Adrenal gland (tissue), 19 donors: ENCODE measurements at places on chromosomes 16 and 17.

DNA sequence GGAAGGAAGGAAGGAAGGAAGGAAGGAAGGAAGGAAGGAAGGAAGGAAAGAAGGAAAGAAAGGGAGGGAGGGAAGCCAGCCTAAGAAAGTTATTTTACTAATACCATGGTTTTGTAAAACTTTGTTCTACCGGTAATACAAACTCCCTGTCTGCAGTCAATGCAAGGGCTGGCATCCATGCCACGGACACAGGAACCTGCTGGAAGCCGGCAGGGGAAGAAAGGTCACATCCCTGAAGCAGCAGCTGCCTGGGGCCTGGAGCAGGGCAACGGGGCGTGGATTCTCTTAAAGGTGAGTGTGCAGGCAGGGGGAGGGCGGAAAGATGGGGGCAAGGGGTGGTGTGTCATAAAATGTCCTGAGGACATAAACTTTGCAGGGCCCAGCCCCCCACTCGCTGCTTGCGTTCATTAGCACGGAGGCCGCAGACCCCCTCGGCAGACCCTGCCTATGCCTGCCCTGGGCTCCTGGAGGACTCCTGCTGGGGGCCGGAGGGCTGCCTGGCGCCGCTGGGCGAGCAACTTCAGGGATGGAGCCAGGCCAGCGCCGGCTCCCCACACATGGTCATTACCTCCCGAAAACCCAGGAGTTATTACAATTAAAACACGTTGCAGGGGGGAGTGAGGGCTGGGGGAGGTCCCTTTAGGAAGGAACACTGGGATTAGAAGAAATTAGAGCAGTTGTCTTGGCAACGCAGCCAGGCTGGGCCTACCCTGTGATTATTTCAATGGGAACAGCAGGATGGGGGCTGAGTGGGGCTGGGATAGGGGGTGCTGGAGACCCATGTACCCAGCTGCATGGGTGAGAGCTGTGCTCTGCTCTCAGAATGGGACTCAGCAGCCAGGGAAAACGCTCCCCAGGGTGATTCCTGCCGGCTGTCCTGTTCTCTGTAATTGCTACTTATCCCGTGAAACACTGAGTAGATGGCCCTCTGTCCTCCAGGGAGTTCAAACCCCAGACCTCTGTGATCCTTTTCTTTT lies 257.9 kb downstream of the SOX9 start:
- DNase-seq = no peak

DNA sequence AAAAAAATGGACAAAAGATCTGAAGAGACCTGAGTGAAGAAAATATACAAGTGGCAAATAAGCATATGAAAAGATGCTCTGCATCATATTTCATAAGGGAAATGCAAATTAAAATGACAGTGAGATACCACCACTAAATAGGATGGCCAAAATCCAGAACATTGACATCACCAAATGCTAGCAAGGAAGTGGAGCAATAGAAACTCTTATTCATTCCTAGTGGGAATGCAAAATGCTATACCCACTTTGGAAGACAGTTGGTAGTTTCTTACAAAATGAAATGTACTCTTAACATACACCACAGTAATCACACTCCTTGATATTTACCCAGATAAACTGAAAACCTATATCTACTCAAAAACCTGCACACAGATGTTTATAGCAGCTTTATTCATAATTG lies 33.6 kb downstream of the DHRS7B start:
- no peak for DNase-seq

DNA sequence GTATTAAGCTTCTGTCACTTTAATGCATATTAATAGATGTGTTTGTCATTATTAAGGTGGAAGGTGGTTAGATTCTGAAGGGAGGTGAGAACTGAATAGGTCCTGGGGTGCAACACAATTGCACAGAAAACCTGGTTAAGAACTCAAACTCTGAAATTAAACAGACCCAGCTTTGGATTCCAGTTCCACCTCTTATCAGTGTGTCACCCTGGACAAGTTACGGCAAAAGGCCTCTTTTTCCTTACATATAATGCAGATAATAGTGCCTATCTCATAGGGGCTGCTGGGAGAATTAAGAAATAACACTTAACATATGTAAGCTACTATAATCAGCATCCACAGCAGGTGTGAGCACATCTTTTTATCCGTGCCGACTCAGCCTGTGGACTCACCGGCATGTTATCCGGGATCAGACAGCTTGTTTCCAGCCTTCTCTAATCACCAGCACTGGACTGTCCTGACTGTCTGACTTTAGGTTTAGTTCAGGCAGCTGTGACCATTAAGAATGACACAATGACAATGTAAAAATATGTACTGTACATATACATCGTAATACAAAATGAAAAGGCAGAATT lies 31.4 kb downstream of the TEX2 start:
- no peak for DNase-seq

DNA sequence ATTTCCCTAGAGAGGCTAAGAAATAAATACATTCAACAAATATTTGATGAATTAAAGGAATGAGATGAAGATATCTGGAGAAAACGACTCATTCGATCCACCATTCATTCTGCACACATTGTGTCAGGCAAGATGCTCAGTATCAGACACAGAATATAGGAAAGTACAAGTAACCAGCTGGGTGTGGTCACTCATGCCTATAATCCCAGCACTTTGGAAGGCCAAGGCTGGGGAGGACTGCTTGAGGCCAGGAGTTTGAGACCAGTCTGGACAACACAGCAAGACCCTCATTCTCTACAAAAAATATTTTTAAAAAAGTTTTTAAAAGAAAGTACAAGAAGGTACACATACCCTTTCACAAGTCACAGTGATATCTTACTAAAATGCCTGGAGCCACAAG lies 42.3 kb downstream of the CRLF3 start:
- DNase-seq = no peak
